ENCODE measurements at places on chromosomes 4 and X.

- no peak for DNase-seq
Measured at GRCh38 chr4:3805731-3806130, 39.5 kb downstream of the ADRA2C start.

DNA sequence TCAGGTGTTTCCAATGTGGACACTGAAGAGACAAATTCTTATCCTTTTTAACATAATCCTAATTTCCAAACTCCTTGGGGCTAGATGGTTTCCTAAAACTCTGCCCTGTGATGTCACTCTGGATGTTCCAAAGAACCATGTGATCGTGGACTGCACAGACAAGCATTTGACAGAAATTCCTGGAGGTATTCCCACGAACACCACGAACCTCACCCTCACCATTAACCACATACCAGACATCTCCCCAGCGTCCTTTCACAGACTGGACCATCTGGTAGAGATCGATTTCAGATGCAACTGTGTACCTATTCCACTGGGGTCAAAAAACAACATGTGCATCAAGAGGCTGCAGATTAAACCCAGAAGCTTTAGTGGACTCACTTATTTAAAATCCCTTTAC is 18.6 kb downstream of the TLR7 start:
- DNase-seq, result no peak

GRCh38 chrX:41144873-41145272 is 59.6 kb downstream of the USP9X start:
- DNase-seq, result no peak

GRCh38 chr4:1407657-1408333 is 1.6 kb upstream of the NKX1-1 start:
- DNase-seq, result no peak

DNA sequence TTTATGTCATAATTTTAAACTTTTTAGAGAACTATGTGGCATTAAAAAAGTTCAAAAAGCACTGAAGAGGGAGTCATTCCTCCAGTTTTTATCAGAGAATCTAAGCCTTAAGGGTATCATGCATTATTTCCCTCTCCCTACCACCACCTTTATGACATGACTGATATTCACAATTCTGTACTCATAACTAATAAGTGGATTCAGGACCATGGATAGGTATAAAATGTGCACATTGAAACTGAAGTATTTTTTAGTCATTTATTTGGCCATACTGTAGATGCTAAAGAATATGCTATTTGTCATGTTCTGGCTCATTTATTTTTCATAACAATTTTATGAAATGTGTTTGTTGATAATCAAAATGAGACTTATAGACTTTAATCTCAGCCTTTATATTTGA is 897.5 kb upstream of the AGA start:
- DNase-seq, result no peak

DNA sequence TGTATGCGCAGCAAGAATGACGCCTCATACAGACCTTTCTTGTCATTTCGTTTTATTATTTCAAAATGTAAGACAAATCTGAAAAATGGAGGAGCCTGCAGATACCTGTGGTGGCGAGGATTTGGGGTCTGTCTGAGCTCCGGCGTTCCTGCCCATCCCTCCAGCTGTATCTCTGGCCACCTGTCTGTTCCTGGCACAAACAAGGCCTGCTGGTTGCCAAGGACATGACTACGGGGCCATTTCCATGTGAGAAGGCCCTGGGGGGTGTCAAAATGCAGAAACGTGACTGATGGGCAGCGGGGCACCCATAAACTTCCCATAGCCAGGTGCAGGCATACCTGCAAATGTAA is 591 bp upstream of the TSPAN7 start:
- no peak for DNase-seq

DNA sequence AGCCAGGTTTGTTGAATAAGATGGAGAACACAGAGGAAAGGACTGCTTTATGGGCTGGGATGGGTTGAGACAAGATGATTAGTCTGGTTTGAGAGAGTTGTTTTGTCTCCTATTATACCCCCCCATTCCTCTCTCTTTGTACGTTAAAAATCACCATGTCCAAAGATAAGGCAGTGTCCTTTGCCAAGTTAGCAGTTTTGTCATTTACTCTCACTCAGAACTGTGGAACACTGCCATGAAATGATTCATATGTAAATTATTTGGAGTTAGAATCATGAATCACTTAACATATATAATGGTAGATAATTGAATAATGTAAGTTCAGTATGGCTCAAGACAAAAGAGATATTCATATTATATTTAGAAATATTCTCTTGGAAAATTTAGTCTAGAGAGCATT is 151.3 kb downstream of the DCLK2 start:
- no peak for DNase-seq

DNA sequence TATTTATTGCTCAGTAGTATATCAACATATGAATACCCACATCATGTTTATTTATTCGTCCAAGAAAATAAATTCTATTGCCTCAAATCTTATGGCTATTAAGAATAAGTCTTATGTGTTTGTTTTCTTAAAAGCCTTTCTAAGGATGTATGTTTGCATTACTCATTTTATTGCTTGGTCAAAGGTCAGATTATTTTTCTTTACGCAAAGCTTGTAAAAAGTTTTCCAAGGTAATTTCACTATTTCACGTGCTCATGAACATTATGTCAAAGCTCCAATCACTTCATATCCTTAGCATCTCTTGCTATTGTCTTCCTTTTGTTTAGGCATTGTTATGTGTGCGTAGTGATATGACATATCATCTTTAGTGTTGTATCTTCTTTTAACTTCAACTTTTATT is 258.5 kb upstream of the FSTL5 start:
- no peak for DNase-seq

- DNase-seq, result no peak
Measured at GRCh38 chr4:53705151-53705764, 114.0 kb upstream of the LNX1 start.

DNA sequence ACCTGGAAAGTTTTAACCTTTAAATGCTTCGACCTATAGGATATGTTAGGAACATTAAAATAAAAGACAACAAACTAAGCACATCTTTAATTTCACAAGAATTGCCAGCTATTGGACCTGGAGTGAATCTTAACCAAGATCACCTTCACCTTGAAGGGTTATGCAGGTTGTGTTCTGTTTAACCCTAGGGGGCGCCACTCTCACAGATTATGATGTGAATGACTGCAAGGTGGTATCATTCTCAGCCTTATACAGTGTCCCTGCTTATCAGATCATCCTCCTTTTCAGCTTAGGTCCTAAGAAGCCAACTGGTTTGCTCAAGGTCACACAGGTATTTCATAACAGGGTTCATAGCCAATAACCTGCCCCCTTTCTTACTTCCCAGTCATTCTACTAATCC is 23.5 kb downstream of the INTS6L start:
- no peak for DNase-seq

GRCh38 chr4:168634276-168634802 is 137.5 kb downstream of the PALLD start:
- DNase-seq, result no peak

DNA sequence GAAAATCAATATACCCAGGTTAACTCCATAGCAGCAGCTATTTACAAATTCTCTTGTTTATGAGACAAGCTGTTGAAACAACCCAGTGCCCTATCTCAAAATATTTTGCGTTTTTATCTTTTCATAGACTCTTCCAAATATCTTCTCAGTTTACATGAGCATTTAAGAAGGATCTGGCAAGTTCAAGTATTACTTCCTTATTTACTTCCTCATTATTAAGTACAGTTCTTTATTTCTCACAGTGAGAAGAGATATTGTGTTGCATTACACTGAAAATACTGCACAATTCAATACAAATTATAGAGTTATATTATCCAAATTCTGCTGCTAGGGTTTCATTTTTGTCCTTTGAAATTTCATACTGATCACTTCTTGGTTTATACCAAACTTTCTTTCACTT is 43.6 kb upstream of the UCP1 start:
- DNase-seq, result no peak

DNA sequence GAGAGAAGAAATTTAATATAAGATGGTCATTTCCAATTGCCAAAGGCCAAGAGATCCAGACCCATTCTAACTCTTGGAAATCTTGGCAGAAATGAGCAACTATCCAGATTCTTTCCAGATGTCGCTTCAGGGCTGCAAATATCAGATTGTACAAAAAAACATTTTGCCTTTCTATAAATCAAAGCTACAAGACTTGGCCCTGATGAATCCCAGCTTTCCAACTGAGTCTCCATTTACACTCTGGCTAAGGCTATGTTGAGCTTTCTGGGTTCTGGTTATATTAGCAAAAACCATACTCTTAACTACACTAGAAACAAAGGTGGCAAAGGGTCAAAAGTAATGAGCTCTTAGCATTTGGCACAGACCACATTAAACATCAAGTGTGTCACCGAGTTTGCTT is 345.8 kb downstream of the OPHN1 start:
- DNase-seq, result no peak

DNA sequence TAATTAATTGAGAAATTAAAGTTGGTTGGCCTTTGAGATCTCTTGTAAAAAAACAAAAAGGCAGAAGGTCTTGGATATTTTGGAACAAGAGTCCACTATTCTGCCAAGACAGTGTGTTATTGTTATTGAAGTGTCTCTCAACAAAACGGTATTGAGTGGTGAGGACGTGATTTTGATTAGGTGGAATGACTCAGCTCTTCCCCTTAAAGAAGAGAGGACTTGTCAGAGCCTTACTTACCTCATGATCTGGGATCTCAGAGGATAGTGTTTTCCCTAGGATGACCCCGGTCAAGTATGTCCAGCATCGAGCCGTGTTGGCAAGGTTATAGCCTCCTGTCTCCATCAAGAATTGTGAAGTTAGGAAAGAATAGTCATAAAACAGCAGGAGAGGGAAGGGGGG is 110.9 kb downstream of the HDAC8 start:
- no peak for DNase-seq

GRCh38 chr4:107552306-107552705 is 167.7 kb downstream of the PAPSS1 start:
- DNase-seq, result no peak

GRCh38 chrX:24428516-24428915 is 36.6 kb upstream of the PDK3 start:
- no peak for DNase-seq

DNA sequence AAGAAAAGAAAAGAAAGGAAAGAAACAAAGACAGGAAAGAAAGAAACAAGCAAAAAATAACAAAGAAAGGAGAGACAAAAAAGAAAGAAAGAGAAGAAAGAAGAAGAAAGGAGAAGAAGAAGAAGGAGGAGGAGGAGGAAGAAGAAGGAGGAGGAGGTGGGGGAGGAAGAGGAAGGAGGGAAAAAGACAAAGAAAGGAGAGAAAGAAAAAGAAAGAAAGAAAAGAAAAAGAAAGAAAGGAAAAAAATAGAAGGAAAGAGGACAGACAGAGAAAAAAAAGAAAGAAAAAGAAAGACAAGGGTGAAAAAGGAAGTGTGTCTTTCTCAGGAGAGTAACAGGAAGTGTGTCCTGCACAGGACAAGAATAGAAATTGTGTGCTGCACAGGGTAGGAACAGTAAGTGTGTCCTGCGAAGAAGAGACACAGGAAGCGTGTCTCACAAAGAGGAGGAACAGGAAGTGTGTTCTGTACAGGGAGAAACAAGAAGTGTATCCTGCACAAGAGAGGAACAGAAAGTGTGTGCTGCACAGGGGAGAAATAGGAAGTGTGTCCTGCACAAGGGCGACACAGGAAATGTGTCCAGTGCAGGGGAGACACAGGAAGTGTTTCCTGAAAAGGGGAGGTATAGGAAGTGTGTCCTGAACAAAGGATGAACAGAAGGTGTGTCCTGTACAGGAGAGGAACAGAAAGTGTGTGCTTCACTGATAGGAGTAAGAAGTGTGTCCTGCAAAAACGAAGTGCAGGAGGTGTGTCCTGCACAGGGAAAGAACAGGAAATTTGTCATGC is 101.2 kb downstream of the ARSF start:
- no peak for DNase-seq

DNA sequence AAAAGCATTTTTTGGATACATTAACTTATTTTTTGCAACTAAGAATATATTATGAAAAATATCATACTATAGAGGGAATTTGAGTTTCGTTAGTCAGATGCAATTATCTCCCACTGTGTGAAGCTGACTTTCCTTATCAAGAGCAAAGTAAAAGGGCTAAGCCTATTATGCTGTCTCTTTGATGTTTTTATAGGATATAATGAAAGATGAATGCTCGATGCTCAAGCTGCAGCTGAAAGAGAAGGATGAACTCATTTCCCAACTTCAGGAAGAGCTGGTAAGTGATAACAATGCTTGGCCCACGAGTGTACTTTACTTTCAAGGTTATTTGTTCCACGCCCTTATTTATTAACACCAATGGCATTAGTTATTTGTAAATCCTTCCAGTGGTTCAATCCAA is 688.4 kb downstream of the CCSER1 start:
- DNase-seq, result no peak

DNA sequence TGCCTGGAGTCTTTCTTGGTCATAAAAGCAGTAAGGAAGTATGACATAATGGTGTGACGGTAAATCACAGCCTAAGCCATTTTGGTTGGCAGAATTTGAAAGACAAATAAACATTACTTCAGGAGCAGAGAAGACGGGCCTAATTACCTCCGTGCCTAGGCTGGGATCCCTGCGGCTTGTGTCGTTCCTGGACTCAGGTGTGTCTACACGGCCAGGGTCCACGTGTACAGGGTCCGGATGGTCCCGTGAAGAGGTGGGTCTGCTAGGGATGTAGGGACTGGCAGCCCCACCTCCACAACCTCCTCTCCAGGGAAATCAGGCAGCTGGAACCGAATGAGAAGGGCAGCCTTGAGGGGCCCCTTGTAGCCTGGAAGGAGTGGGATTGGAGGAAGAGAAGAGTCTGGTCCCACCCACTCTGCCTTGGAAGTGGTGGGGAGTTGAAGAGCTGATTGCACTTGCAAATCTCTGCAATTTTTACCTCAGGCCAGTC is 55.4 kb upstream of the PLAC1 start:
- DNase-seq, result no peak

DNA sequence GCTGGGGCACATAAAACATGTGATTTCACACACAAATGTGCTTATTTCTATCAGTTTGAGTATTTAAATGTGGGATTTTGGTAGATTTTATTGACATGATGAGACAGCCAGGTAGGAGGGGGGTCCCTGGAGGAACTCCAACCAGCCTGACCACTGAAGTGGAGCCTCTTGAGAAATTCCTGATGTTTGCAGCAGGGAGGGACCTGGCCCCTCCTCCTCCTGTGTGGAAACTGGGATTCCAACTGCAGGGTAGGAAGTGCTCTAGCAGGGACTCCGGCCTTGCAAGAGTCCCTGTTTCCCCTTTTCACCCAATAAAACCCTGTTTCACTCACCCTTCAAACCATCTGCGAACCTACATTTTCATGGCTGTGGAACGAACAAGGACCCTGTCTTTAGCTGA is 2224.0 kb upstream of the AGA start:
- DNase-seq, result no peak

DNA sequence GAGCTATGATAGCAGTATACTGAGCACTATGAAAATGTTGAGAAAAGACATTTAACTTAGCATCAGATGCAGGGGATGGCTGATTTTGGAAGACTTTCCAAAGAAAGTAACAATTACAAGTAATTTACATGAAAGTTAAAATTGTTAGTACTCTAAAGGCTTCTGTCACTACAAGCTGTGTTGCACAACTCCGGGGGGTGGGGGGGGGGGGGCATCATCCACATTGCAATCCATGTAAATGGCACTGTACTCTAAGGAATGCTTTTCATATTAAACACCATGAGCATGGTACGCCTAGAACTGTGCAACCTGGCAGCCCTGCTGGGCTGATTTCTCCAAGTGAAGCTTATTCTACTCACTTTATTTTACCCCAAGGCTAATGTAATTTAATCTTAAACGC is 363.4 kb downstream of the TMA16 start:
- no peak for DNase-seq

GRCh38 chr4:185237175-185237574 is 27.8 kb downstream of the SNX25 start:
- no peak for DNase-seq

Data from stimulated activated CD4-positive, alpha-beta T cell treated with anti-CD3 and anti-CD28 coated beads, Interleukin-1b, Interleukin-23, amount 100 ng/mL, for 24 hours (primary cell).